ENCODE measurements at places on chromosomes 3 and 15.

DNA sequence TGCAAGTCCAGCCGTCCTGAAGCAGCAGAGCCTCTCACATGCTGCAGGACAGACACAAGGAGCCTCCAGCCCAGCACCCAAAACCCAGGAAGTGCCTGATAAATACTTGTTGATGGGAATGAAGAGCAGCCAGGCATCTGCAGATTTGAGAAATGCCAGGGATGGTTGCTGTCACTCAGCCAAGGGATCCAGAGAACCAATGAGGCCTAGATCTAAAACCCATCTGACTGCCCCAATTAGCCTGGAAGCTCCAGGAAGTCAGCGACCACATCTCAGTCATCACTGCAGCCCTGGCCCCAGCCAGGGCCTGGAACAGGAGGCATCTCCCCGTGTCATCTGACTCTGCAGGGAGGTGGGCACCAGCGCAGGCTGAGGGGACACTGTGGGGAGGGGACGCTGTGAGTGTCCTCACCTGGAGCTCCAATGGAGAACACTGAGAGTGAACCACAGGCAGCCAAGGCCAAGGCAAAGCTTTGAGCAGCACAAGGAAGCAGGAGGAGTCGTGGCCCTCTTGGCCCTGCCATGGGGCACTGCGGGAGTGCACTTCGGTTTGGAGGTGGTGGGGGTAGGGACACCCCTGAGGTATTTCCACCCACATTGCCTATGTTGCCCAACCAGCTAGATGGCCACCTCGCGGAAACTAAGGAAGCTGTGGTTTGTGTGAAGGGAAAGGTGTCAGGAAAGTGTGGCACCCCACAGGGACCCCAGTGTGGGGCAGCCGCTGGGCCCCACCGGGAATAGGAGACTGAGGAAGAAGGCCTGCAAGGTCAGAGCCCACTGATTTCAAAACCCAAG lies 229.5 kb downstream of the VPS13C start:
- no peak for DNase-seq

GRCh38 chr3:52313774-52314188 lies 2.3 kb upstream of the DNAH1 start:
- no peak for DNase-seq

GRCh38 chr3:121431726-121432517 lies 113.9 kb downstream of the POLQ start:
- DNase-seq: no peak

DNA sequence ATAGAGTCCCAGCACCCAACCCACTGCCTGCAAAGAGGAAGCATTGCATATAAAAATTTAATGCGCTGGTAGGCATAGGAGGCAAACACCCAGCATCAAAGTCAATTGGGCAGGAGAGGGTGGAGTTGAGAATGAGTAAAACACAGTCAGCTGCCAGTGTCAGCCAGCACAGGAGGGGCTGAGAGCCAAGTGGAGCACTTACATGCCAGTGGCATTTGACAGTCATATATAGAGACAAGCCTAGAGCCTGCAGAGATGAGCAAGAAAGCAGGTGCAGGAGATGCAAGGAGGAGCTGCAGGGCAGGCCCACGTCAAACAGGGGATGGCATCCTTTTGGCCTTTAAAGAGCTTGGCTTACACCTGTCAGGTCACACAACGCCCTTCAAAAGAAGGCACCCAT lies 27.6 kb upstream of the ZFAND6 start:
- DNase-seq: no peak

GRCh38 chr15:66796343-66796742 lies 94.3 kb downstream of the SMAD6 start:
- DNase-seq: no peak

- no peak for DNase-seq
Observed at GRCh38 chr15:79592126-79592525, 160.0 kb downstream of the MINAR1 start.

- DNase-seq: peak; percentile 81
Observed at GRCh38 chr15:48645558-48646330, at the start of gene FBN1. FBN1 (minus strand) TSS chr15:48645709; CDS start chr15:48644769, 940 bp downstream.

GRCh38 chr3:195908694-195909581 lies 587 bp upstream of the TNK2 start:
- DNase-seq: no peak

DNA sequence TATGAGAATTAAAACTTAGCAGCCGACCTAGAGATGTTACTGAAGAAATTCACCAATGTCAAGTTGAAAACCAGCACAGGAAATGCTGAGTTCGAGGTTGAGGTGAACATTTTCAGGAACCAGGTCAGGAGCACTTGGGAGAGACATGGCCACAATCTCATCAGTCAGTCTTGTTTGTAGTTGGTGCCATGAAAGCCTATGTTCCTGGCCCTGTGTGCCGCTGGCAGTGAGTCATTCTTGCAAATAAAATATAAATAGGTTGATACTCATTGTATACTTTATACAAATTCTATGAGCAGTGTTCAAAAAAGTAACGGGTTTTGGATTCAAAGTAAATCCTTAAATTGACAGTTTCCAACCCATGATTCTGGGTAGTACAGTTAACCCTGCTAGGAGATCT lies 1.5 kb upstream of the FSIP1 start:
- no peak for DNase-seq

GRCh38 chr3:118501152-118501551 lies 533.5 kb downstream of the IGSF11 start:
- peak; percentile 8 for DNase-seq

DNA sequence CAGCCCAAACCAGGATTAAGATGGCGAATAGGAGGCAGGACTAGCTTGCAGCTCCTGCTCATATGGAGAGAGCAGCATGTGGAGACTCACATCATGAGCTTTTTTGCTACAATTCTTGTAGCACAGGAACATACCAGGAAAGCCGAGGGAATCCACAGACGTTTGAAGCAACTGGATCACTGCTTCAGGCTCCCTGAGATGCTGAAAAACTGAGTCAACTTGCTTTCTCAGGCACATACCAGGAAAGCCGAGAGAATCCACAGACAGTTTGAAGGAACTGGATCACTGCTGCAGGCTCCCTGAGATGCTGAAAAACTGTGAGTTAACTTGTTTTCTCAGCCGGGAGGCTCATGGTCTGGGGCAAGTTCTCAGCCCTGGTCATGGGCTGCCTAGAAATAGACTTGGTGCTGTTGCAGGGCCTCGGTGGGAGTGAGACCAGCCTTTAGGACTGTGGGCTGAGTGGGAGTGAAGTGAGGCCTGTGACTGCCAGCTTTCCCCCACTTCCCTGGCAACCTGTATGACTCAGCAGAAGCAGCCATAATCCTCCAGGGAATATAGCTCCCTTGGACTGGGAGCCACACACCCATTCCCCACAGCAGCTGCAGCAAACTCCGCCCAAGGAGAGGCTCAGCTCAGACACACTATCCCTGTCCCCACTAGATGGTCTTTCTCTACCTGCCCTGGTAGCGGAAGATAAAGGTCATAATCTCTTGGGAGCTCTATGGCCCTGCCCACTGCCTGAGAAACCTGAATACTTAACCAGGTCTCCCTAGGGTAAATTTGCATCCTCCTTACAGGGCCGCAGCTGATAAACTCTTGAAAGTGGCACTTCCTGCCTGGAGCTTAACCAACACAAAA lies 51.9 kb upstream of the PFN2 start:
- DNase-seq: no peak

GRCh38 chr3:98754483-98754882 lies 8.7 kb upstream of the ST3GAL6 start:
- DNase-seq: no peak

GRCh38 chr3:32460031-32460749 lies 42.5 kb downstream of the CMTM6 start:
- DNase-seq: no peak

DNA sequence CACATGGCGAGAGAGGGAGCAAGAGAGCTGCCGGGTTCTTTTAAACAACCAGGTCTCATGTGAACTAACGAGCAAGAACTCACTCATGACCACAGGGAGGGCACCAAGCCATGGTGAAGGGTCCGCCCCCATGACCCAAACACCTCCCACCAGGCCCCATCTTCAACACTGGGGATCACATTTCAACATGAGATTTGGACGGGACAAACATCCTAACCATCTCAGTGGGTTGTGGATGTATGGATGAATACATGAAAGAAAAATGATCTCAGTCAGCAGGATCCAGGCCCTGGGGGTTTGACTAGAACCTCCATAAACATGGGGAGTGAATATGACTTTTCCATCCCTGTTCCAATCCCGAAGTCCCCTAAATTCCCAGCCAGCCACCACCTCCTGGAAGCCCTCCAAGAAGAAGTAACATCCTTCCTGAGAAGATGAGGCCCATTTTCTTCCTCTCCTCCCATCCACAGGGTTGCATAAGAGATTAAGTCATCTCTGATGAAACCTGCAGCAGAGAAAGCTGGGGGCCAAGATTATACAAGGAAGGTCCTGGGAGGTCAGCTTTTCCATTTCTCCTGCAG lies 9.5 kb downstream of the CAV3 start:
- no peak for DNase-seq

GRCh38 chr3:52787246-52787645 lies 7.3 kb upstream of the ITIH3 start:
- no peak for DNase-seq

DNA sequence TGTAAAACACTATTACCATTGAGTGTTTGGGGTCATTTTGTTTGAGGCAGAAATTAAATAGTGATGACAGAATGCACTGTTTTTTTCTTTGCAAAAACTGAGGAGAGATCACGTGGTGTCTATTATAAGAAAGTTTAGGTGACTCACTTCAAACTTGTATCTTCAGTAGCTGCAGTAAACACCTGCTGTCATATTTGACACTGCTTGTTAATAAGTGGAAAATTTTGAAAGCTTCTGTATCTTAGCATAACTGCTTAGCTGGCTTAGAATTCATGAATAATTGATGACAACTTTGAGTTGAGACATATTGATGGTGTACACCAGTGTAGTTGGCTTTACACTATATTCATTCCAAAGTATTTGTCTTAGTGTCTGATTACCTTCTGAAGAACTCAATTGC lies 29.7 kb upstream of the MDFIC2 start:
- no peak for DNase-seq

GRCh38 chr3:133383175-133383574 lies 16.7 kb upstream of the BFSP2 start:
- no peak for DNase-seq

GRCh38 chr15:85380812-85381642 lies 624 bp downstream of the AKAP13 start:
- no peak for DNase-seq
